ENCODE measurements at places on chromosomes 4 and X.

- DNase-seq: peak; percentile 22
These were observed 67.9 kb downstream of the PPP3CA start for GRCh38 chr4:101279377-101279871.

GRCh38 chr4:2142630-2143427, 83.7 kb downstream of the NAT8L start:
- no peak for DNase-seq

GRCh38 chrX:54181202-54181953, 1.7 kb downstream of the FAM120C start:
- no peak for DNase-seq

GRCh38 chrX:68631336-68631735, 16.1 kb upstream of the STARD8 start:
- DNase-seq: no peak

DNA sequence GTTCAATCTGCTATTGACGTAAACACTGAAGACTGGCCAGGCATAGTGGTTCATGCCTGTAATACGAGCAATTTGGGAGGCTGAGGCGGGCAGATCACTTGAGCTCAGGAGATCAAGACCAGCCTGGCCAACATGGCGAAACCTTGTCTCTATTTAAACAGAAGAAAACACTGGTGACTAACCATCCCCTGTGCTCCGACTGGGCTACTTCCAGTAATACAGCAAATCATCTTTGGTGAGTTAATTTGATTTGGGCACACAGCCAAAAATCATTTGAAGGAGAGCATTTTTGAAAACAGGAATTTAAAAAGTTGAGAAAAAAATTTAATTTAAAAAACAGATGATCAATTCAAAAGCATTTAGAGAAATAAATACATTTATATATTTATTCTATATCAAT, 52.0 kb downstream of the SEC24D start:
- no peak for DNase-seq

DNA sequence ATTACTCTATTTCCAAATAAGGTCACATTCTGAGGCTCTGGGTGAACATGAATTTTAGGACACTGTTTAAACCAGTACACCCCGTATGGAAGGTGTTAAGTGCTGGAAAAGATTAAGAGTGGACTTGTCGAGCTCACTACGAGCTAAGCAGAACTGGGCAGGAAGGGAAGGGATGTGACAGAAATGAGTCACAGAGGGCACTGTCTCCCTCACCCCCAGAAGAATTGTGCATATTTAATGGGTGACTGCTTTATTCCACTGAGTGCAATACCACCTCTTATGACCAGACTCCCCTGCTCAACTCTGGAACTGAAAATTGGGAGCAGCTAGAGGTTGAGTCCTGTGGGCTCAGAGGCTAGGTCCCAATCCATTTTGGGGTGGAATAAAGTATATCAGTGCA, 187.4 kb upstream of the RPS6KA3 start:
- DNase-seq: peak; percentile 18

- no peak for DNase-seq
These were observed 14.1 kb upstream of the CYTL1 start for GRCh38 chr4:5033281-5033841.

- DNase-seq: no peak
These were observed 121.1 kb upstream of the ATP6AP2 start for GRCh38 chrX:40459571-40460158.

GRCh38 chr4:14602206-14602605, 400.1 kb upstream of the CPEB2 start:
- no peak for DNase-seq

GRCh38 chr4:85420831-85421230, 54.1 kb upstream of the ARHGAP24 start:
- DNase-seq: no peak

- DNase-seq: no peak
These were observed 86.7 kb upstream of the TRIM2 start for GRCh38 chr4:153117554-153117953.

DNA sequence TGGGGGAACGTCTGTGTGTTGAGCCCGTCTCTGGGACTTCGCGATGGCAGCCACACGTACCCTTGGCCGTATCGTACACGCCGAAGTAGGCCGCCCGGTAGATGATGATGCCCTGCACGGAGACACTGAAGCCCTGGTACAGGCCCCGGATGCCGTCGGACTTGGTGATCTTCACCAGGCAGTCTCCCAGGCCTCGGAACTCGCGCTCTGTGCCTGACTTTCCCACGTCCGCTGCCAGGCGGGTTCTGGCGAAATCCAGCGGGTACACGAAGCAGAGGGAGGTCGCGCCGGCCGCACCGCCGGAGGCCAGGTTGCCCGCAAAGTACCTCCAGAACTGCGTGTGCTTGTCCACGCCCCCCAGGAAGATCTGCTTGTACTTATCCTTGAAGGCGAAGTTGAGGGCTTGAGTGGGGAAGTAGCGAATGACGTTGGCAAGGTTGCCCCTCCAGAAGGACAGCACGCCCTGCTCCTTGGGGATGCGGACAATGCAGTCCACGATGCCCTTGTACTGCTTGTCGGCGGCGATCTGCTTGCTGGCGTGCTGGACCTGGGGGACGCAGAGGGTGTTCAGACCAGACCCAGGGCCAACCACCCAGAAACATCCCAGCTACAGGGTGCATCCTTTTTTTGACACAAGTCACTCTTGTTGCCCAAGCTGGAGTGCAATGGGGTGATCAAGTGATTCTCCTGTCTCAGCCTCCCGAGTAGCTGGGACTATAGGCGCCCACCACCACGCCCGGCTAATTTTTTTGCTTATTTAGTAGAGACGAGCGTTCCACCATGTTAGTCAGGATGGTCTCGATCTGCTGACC, 2.5 kb downstream of the SLC25A6 start:
- no peak for DNase-seq

All from activated CD4-positive, alpha-beta T cell treated with anti-CD3 and anti-CD28 coated beads, Interleukin-2, Interleukin-6, amounts not matched to agents 100 ng/mL and 50 ng/mL, durations not matched to agents 16 hours and 8 hours (primary cell).